ENCODE measurements at places on chromosomes 2 and 18. TPM values are rescaled to one million over a fixed set of nuclear protein-coding genes. Genes with fewer than 3 reads are reported as not detected.

Gene RGPD3
- 0.44 TPM for total RNA-seq

Gene RESP18
- not detected for total RNA-seq

DNA sequence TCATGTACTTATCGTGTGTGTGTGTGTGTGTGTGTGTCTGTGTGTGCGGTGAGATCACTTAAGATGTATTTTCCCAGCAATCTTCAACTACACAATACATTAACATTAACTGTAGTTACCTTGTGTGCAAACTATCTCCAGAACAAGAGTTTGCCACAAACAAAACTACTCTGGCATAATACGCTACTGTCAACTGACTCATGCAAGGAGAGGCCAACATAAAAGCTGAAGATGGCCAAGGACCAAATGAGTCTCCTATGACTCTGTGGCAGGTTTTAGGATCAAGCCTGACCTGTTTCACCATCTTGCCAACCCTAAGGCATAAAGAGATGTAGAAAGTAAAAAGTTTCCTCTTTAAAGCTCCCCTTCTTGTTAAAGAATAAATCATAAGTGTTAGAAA is 20.1 kb downstream of the CYB5A start:
- DNase-seq, result no peak
- H3K4me3 ChIP-seq, result no peak overlapping the region
- no peaks in the 10 kb centered on the region for H3K4me1 ChIP-seq
- no peaks in the 10 kb centered on the region for H3K27me3 ChIP-seq
- no peak overlapping the region for H3K27ac ChIP-seq

Gene CD226
- total RNA-seq, result 94.6 TPM

DNA sequence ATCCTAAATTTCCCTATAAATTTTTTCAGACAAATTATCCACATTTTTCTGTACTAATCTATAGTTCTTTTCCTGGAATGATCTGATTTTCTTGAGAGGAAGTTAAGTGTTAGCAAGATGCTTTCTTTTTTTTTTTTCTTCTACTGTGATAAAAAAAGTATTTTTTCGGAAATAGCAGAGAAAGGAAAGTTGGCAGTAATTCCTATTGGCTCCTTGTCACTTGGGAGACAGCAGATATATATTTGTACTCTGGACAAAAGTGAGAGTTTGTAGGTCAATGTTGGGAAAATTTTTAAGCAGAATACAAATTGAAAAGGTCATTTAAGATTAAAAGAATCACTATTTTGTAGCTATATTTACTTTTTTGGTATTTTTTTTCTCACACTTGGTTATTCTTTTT is 635.7 kb upstream of the NRXN1 start:
- no peaks in the 10 kb centered on the region for H3K36me3 ChIP-seq

- no peaks in the 10 kb centered on the region for H3K4me1 ChIP-seq
- DNase-seq, result no peak
- no peak overlapping the region for H3K4me3 ChIP-seq
- H3K36me3 ChIP-seq, result no peaks in the 10 kb centered on the region
- H3K27ac ChIP-seq, result no peak overlapping the region
- no peaks in the 10 kb centered on the region for H3K27me3 ChIP-seq
These were observed 289.8 kb downstream of the ALPK2 start for GRCh38 chr18:58338961-58339592.

DNA sequence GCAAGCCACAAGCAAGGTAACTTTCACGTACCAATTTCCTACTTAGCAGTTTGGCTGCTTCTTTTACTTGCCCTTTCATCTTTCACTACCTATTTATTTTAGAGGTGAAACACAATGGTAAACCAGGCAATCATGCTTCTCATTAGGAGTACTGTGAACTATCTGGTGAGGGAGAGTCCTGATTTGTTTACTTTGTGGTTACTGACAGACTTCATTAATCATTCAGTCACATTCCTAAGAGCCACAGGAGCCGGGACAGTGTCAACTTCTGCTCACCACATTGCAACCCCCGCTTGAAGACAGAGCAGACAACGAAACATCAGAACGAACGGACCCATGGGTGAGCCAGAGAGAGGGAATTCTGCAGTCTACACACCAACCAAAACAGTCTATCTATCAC is 28.8 kb downstream of the TUBB6 start:
- no peaks in the 10 kb centered on the region for H3K27me3 ChIP-seq
- peaks cover 23% of the 10 kb centered on the region for H3K36me3 ChIP-seq
- no peak overlapping the region for H3K27ac ChIP-seq
- DNase-seq, result no peak
- no peak overlapping the region for H3K4me3 ChIP-seq
- no peaks in the 10 kb centered on the region for H3K4me1 ChIP-seq

Gene IL36B
- not detected for total RNA-seq

Gene GYPC
- 80.8 TPM for total RNA-seq

GRCh38 chr2:169348321-169349024 is 13.9 kb downstream of the LRP2 start:
- no peak overlapping the region for H3K27ac ChIP-seq
- no peak for DNase-seq
- H3K4me1 ChIP-seq, result no peaks in the 10 kb centered on the region
- H3K36me3 ChIP-seq, result no peaks in the 10 kb centered on the region
- H3K27me3 ChIP-seq, result no peaks in the 10 kb centered on the region

Gene RUFY4
- total RNA-seq, result 0.30 TPM

Gene NEUROD1
- not detected for total RNA-seq

- no peak for DNase-seq
- H3K27ac ChIP-seq, result no peak overlapping the region
- peaks cover 8% of the 10 kb centered on the region for H3K4me1 ChIP-seq
- no peaks in the 10 kb centered on the region for H3K36me3 ChIP-seq
These were observed 42.8 kb upstream of the LDLRAD4 start for GRCh38 chr18:13175754-13176210.

- H3K27me3 ChIP-seq, result no peaks in the 10 kb centered on the region
- no peaks in the 10 kb centered on the region for H3K36me3 ChIP-seq
- H3K4me3 ChIP-seq, result no peak overlapping the region
- no peak overlapping the region for H3K27ac ChIP-seq
- no peak for DNase-seq
These were observed 65.4 kb upstream of the PXDN start for GRCh38 chr2:1809726-1810125.

DNA sequence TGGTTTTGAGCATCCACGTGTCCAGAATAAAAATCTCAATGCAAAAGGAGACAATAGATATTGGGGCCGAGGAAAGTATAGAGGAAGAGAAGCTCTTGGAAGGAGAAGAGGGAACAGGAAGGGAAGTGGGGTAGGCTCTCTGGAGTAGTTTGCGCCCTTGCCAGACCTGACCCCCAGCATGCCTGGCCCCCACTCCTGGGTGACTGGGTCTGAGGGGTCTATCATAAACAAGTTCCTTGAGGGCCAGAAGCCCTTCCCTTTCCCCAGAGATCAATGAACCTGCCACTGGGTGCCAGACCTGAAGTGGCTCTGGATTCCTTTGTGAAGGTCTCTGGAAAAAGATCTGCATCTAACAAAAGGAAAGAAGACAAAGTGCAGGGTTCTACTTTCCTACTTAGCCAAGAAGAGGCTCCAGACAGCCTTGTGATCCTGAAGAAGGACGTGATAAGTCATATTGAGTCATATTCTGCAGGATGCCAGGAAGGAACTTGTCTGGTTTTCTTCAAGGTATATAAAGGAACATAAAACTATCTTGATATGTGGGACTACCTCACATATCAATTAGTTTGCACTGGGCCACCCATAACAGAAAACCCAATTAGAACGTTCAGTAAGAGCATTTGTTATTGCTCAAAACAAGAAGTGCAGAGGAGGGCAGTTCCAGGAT is 18.7 kb upstream of the ATOH8 start:
- no peak for DNase-seq
- H3K27me3 ChIP-seq, result no peaks in the 10 kb centered on the region
- H3K4me3 ChIP-seq, result no peak overlapping the region
- H3K36me3 ChIP-seq, result no peaks in the 10 kb centered on the region
- H3K4me1 ChIP-seq, result no peaks in the 10 kb centered on the region

- DNase-seq, result no peak
- H3K36me3 ChIP-seq, result no peaks in the 10 kb centered on the region
- no peak overlapping the region for H3K4me3 ChIP-seq
- no peak overlapping the region for H3K27ac ChIP-seq
- no peaks in the 10 kb centered on the region for H3K27me3 ChIP-seq
These were observed 50.1 kb upstream of the CRACDL start for GRCh38 chr2:98985905-98986666.

- H3K27me3 ChIP-seq, result no peaks in the 10 kb centered on the region
- no peak for DNase-seq
- no peaks in the 10 kb centered on the region for H3K4me1 ChIP-seq
- H3K36me3 ChIP-seq, result no peaks in the 10 kb centered on the region
- no peak overlapping the region for H3K4me3 ChIP-seq
These were observed 382.0 kb downstream of the SOX11 start for GRCh38 chr2:6074089-6074643.

Gene XDH
- total RNA-seq, result not detected

DNA sequence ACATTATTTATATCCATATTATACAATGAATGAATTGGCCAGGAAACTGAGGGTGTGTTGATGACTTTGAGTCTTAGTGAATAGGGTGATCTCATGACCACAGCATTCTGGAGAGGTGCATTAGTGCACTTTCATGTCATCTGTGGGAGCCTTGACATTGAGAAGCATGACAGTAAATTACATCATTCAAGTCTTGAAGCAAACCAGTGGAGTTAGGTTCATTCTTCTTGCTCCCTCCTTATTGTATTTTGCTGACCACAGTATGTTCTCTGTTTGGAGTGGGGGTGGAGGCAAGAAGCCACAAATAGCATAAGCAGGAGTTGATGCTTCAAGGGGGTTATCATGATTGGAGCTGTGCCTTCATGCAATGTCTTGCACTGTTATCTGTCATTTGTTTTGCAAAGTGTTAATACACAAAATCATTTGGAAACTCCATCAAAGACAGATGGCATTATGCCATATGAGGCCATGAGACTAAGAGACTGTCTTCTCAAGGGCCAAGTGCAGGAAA is 680.2 kb downstream of the NYAP2 start:
- DNase-seq, result no peak
- H3K27me3 ChIP-seq, result no peaks in the 10 kb centered on the region
- no peak overlapping the region for H3K27ac ChIP-seq
- no peak overlapping the region for H3K4me3 ChIP-seq
- H3K36me3 ChIP-seq, result no peaks in the 10 kb centered on the region
- no peaks in the 10 kb centered on the region for H3K4me1 ChIP-seq

Gene TYMS
- total RNA-seq, result not detected

DNA sequence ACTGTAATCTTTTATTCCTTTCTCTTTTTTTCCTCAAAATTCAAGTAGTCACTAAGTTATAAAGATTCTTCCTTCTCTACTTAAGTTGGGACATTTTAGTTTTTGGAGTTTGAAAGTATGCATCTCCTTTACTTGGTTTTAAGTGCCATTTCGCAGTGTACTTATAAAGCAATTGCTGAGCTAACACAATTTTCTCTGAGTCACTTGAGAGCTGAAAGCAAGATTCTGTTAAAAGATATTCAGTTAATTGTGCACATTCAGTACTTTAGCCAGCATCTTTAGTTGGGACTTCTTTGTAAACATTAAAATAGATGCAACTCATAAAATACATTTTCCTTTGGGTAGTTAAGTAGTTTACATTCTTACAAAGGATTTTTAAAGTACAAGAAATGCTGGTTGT is 136.0 kb downstream of the GFPT1 start:
- H3K27ac ChIP-seq, result no peak overlapping the region
- DNase-seq, result no peak
- no peak overlapping the region for H3K4me3 ChIP-seq
- no peaks in the 10 kb centered on the region for H3K27me3 ChIP-seq
- no peaks in the 10 kb centered on the region for H3K4me1 ChIP-seq
- H3K36me3 ChIP-seq, result no peaks in the 10 kb centered on the region

DNA sequence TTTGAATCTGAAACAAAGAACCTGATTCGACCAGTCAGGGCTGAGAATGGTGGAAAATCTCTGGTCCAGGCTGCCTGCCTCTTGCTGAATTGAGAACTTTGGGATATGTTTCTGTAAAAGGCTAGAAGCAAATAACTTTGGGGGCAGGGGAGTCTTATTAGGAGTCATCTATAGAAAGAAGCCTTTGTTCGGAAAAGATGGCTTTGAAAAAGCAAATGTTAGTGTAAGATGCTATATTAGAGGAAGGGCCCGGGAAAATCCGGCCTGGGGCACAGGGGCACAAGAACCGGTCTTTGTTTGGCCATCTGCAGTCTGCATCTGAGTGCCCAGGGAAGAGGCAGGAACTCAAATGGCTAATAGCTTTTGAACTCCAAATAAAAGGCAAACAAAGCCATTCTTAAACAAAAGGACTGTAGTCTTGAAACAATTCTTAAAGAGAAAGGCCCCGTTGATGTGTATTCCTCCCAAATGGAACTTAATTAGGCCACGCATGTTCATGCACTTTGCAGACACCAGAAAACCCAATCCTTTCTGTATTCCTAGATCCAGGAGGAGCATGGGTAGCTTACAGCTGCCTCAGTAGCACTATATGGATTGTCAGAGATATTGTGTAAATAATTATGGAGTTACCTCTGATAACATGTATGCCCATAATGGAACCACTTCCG is 180.0 kb upstream of the ARL4C start:
- no peaks in the 10 kb centered on the region for H3K27me3 ChIP-seq
- no peak overlapping the region for H3K27ac ChIP-seq
- H3K4me1 ChIP-seq, result no peaks in the 10 kb centered on the region
- no peak overlapping the region for H3K4me3 ChIP-seq
- no peak for DNase-seq

Gene NCKAP5
- total RNA-seq, result not detected

GRCh38 chr2:174965992-174966744 is 39.0 kb downstream of the CHN1 start:
- H3K27ac ChIP-seq, result no peak overlapping the region
- H3K4me3 ChIP-seq, result no peak overlapping the region
- no peak for DNase-seq
